ENCODE measurements at places on chromosomes 5 and 9. TPM values are rescaled to one million over a fixed set of nuclear protein-coding genes. Genes with fewer than 3 reads are reported as not detected.

Gene PTPDC1
- total RNA-seq, result 13.8 TPM

Gene SLC6A19
- not detected for total RNA-seq

Gene ZNF483
- total RNA-seq, result 9.6 TPM

Gene IFNK
- not detected for total RNA-seq

Gene SAPCD2
- 0.14 TPM for total RNA-seq

Gene OR2K2
- total RNA-seq, result not detected

- DNase-seq, result no peak
Measured at GRCh38 chr9:68500457-68501381, 40.0 kb downstream of the TMEM252 start.

- DNase-seq, result no peak
Measured at GRCh38 chr5:72550595-72550994, 43.4 kb upstream of the ZNF366 start.

- DNase-seq, result peak; percentile 30
Measured at GRCh38 chr9:129236441-129237145, 58.5 kb upstream of the IER5L start.

DNA sequence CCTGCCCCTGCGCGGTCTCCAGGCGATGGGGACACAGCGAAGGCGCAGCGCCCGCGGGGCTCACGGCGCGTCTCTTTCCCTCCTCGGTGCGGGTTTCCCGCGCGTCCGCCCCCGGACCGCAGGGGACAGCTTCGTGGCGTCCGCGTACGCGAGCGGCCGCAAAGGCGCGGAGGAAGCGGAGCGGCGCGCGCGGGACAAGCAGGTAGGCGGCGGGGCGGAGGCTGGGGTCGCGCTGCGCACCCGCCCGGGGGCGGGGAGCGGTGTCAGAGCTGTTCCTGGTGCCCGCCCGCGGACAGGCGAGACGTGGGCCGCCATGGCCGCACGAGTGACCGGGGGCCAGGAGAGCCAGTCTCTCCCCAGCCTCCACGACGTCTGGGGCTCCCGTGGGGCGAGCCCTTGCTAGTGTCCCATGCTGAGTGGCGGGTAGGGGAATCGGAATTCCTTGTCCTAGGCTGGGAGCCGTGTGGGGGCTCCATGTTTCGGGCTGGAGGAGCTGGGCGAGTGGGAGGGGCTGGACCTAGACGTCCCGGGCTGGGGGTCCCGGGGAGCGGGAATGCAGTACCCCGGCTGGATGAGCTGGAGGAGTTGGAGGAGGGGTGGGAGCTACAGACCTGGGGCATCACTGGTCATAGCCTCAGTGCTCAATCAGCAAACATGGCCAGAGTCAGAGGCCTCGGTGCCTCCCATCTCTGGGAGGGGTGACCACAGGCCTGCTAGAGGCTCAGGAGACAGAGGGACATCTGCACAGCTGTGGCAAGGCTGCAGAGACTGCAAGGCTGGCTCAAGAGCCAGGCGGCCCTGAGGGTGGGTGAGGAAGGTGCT lies 968 bp downstream of the NKD2 start:
- peak; percentile 61 for DNase-seq

DNA sequence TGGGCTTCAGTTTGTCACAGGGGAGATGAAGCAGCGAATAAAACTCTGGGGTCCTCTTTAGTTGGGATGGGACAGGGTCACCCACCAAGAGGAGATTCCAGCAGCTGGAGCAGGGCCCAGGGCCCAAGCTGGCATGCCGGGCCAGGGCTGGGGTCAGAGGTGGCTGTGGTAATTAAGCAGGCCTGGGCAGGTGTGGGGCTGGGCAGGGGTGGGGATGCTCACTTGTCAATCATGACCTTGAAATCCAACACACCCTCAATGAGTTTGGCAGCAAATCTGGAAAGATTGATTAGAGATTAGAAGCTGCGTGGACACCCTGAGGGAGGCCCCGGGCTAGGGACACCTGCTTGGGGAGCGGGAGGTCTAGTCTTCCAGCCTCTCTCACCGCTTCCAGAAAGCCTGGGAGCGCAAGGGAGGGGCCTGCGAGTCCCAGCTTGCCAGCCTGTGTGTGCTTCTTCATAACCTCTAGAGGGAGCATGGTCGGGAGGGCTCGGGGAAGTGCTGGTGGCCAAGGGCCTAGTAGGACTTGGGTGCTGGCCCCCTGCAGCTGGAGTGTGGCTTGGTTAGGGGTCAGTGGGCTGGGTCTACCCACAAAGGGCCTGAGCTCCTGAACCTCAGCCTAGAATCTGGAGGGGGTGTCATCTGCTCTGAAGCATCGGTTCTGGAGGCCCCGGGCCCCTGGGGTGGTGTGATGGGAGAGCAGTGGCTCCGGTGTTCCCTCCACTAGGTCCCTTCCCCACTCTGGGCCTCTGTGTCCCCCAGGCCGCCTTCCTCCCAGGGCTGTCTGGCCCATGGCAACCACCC lies 7.6 kb downstream of the CRAT start:
- DNase-seq, result peak; percentile 51

GRCh38 chr5:15719784-15720183 lies 219.8 kb downstream of the FBXL7 start:
- no peak for DNase-seq

GRCh38 chr9:127904561-127905003 lies 5.2 kb upstream of the ST6GALNAC6 start:
- peak; percentile 55 for DNase-seq

DNA sequence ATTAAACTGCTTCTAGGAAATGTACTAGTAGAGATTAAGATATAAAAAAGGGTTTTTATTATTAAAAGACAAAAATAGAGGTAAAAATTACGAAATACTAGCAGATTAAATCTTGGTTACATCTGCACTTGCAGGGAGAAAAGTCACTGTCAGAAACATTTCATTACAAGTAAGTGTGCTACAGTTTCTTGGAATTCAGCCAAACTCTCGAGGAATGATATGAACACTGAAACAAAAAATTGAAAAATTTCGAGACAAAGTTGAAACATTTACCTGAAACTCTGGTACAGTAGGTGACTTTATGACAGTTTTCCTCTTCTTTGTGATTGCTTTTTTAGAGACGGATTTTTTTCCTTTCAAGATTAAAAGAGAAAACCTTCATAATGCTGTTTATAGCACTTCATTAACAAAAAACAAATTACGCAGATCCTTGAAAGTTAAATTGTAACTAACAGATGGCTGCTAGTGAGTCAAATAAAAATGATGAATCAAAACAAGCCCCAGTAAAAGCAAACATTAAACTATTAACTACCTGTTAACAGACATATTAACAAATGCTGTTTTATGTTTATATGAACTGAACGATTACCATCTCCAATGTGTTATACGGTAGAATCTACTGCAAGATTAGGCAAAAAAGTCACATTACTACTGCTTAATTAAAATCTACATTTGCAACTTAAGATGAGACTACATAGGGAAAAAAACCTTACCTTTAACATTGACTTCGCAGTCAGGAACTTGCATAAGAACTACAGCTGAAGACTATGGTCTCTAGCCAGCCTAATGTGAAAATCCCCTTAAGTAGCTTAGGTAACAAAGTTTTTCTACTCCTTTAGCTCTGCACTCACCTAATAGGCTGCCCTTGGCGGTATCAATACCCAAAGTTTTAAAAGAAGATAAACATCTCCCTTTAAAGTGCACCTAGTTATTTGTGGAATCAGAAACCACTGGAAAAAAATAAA lies 61.4 kb downstream of the RANBP6 start:
- DNase-seq, result no peak

- no peak for DNase-seq
Measured at GRCh38 chr5:11510889-11511288, 393.4 kb downstream of the CTNND2 start.

DNA sequence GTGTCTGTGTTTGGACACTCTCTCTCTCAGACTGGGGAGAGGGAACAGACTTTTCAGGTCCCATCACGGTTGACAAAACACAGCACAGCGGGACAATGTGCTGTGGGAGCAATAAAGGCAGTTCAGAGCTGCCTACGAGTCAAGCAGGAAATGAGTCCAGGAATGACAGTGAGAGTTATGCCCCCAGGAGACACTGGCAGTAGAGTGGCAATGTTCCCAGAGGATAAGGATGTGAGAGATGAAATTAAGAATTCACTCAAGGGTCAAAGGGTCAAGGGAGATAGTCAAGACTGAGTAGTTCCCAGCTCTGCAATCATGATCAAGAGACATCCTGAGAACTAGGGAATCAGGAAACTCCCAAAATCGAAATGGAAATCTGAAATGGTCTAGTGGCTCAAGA lies 156.1 kb downstream of the LURAP1L start:
- no peak for DNase-seq

DNA sequence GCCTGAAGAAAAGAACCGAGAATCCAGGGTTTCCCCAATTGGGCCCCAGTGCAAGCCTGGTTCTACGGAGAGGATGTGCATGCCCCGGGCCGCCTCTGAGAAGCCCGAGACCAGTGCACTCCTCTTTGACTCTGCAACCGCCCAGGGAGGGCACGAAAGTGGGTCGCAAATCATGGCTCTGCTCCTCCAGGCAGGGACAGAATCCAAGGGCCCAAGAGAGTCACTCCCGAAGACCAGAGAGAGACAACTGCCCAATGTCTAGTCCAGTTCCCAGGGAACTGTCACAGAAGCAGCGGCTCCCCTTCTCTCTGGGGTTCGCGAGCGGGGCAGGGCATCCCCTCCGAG lies 107.8 kb downstream of the PSD2 start:
- DNase-seq, result no peak

GRCh38 chr5:56088431-56088949 lies 93.7 kb upstream of the IL6ST start:
- DNase-seq, result no peak

- no peak for DNase-seq
Measured at GRCh38 chr9:33791117-33791516, 4.2 kb upstream of the PRSS3 start.

DNA sequence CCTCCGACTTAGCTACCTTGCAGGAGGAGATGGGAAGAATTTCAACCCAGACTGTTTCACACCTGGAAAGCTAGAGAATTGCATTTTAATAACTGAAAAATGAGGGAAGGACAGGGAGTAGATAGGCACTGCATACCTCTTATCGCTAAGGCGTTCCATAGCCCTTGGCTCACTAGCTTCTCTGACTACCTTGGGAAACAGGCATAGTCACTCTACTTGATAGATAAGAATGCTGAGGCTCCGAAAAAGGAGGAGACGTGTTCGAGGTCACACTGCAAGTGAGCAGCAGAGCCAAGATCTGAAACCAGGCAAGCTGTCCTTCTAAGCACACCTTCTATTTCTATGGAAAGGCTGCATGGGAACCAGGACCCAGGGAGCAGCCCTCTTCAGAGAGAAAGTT lies 168.9 kb downstream of the CRB2 start:
- DNase-seq, result no peak

DNA sequence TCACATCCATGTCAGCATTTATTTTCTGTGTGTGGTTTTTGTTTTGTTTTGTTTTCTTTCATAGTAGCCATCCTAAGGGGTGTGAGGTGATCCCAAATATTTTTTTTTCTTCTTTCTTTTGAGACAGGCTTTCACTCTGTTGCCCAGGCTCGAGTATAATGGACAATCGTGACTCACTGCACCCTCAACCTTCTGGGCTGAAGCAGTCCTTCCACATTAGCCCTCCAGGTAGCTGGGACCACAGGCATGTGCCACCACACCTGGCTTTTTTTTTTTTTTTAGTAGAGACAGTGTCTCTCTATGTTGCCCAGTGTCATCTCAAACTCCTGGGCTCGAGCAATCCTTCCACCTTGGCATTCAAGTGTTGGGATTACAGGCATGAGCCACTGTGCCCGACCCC lies 59.1 kb downstream of the CDC42SE2 start:
- DNase-seq, result no peak

DNA sequence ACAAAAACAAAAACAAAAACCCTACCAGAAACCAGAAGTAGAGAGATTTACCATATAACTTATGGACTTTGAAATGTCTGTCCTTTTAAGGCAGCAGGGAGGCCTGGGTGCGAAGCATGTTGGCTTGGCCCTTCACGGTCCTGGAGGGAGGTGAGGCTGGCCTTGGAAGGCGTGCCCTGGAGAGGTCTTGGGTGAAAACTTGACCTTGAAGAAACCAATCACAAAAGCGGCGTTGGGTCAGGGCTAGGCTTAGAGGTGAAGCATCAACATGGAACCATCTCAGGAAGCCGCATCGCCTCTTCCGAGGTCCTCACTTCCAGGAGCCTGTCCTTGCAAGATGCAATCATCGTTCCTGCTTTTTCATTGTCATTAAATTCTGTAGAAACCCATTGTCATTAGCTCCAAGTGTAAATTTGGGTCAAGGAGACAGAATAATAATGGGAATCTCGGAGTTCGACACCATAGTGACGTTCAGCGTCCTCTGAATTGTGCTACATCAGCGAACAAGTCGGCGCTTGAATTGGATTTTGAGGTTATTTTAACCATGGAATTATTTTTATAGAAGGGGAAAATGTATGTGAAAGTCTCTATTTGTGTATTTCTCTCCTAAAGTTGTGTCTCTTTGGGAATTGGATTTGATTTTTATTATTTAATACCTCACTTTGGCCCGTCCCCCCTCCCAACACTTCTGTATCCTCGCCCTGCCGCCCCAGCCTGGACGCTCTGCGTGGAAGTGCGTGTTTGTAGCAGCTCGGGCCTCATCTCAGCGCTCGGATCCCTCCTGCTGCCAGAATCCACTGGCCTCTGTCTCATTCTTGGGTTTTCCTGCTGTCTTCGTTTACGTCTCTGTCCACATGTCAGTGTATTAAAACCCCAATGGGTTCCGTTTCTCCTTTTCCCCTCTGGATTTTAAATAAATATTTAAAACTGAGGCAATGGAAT lies 11.1 kb upstream of the ORM1 start:
- no peak for DNase-seq

DNA sequence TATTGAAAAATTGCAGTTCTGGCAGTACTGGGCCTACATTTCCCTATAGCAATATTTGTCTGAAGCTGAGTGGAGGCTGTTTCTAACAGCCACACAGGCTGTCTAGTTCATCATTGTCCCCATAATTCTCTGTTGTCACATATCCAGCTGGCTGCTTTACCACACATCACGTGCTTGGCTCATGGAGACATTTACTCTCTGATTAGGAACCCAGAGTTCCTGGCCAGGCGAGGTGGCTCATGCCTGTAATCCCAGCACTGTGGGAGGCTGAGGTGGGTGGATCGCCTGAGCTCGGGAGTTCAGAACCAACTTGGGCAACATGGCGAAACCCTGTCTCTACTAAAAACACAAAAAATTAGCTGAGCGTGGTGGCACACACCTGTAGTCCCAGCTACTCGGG lies 81.4 kb downstream of the PGM5 start:
- DNase-seq, result peak; percentile 84

DNA sequence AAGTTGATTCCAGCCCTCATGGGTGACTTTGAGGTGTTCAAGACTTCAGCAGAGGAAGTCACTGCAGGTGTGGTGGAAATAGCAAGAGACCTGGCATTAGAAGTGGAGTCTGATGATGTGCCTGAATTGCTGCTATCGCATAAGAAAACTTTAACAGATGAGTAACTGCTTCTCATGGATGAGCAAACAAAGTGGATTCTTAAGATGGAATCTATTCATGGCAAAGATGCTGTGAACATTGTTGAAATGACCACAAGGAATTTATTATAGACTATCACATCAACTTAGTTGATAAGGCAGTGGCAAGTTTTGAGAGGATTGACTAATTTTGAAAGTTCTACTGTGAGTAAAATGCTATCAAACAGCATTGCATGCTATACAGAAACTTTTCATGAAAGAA lies 17.1 kb upstream of the POU4F3 start:
- no peak for DNase-seq

DNA sequence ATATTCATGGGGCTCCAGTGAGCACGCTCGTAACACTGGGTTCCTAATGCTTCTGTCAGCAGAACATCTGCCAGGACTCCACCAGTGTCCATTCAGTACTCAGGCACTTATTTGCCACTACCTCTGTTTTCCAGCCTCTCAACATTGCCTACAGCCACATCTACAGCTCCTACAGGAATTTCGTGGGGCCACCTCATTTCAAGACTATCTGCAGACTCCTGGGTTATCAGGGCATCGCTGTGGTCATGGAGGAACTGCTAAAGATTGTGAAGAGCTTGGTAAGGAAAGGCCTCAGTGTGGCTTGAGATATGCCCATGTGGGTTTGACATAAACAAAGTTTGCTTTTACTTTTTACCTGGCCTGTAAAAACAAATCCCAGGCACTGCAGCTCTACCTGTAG lies 92.9 kb downstream of the CYFIP2 start:
- no peak for DNase-seq

All from right cardiac atrium (tissue), 5 donors.